ENCODE measurements at places on chromosomes 11 and 22. TPM values are rescaled to one million over a fixed set of nuclear protein-coding genes. Genes with fewer than 3 reads are reported as not detected.
A peak's percentile ranks its signal among the peaks of the same experiment; 100 is the strongest.

SERPING1 gene
- not detected for total RNA-seq

FXYD6 gene
- 0.11 TPM for total RNA-seq

KCNJ1 gene
- total RNA-seq: not detected

ACCS gene
- 25.9 TPM for total RNA-seq

OR52E8 gene
- not detected for total RNA-seq

CECR2 gene
- not detected for total RNA-seq

GRCh38 chr11:109856928-109857327 is 236.3 kb upstream of the ZC3H12C start:
- peaks cover 1% of the 10 kb centered on the region for H3K27me3 ChIP-seq
- peaks cover 8% of the 10 kb centered on the region for H3K4me1 ChIP-seq
- no peak overlapping the region for H3K4me3 ChIP-seq
- no peak for DNase-seq
- no peaks in the 10 kb centered on the region for H3K36me3 ChIP-seq

DNA sequence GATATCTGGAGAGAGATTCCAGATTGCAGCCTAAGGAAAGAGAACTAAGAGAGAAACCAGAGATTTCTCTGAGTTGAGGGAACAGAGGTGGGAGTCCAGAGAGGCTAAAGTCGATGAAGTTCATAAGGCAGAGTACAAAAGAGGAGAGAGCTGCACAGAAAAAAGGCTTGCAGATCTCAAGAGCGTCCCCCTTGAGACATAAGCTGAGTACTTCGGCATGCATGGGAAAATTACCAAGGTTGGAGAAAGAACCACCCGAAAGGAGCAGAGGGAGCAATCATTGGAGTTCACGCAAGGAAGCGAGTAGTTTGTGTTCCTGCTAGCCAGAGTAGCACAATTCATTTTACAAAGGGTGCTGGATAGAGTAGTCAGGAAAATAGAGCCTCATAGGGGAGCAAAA is 293.5 kb downstream of the TMEM135 start:
- no peaks in the 10 kb centered on the region for H3K27me3 ChIP-seq
- no peak overlapping the region for H3K27ac ChIP-seq
- DNase-seq: no peak
- no peaks in the 10 kb centered on the region for H3K4me1 ChIP-seq
- no peaks in the 10 kb centered on the region for H3K36me3 ChIP-seq
- no peak overlapping the region for H3K4me3 ChIP-seq

DNA sequence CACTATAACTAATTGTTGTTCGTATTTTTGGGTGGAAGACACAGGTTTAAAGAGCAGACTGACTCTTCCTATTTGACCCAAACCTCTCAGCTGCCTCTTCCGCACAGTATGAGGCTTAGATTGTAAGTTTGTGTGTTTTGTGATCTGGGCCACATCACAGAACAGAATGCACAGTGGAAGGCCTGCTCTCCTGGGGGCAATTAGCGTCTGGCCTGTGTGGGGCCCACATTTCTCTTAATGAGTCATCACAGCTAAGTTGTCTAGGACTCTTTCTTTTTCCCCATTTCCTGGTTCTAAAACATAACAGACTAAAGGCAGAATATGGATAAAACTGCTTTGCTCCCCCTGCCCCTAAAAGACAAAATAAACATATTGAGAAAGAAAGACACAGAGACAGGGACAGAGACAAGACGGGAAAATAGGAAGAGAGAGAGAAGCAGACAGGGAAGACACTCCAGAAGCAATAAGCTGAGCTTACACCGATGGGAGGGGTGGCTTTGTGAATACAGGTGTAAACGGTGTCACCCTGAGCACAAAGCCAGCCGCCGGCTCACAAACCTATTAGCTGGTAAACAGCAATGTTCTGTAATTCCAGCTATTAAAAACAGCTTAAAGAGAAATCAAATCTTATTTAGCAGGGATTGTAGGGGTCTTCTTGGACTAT is 127.4 kb upstream of the OPCML start:
- no peak overlapping the region for H3K27ac ChIP-seq
- H3K36me3 ChIP-seq: no peaks in the 10 kb centered on the region
- H3K4me3 ChIP-seq: no peak overlapping the region
- DNase-seq: no peak
- no peaks in the 10 kb centered on the region for H3K27me3 ChIP-seq

DNA sequence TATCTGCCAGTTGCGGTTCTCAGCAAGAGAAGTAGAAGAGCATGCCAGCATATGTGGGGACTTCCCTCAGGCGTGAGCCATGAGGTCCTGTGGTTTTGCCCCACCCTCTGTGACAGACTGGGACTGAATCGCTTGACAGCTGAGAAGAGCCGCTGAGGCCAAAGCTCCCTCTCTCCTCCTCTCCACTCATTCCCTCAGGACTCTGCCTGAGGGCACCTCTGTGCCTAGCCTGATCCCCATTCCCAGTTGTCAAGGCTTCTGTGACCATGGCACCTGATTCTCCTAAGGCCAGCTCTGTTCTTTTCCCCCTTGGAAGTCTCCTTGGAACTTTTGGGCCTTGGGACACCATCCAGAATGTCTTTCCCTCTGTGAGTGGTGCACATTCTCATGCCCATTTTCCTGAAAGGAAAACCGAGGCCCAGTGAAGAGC is 27.0 kb downstream of the ART5 start:
- H3K36me3 ChIP-seq: no peaks in the 10 kb centered on the region
- DNase-seq: peak; percentile 38
- H3K27ac ChIP-seq: peak overlapping the region; percentile 34

GRCh38 chr22:23835484-23836144 is 3.2 kb downstream of the DERL3 start:
- H3K27ac ChIP-seq: no peak overlapping the region
- H3K36me3 ChIP-seq: peaks cover 23% of the 10 kb centered on the region
- H3K4me3 ChIP-seq: peak overlapping the region; percentile 26
- peaks cover 2% of the 10 kb centered on the region for H3K27me3 ChIP-seq
- DNase-seq: no peak

DNA sequence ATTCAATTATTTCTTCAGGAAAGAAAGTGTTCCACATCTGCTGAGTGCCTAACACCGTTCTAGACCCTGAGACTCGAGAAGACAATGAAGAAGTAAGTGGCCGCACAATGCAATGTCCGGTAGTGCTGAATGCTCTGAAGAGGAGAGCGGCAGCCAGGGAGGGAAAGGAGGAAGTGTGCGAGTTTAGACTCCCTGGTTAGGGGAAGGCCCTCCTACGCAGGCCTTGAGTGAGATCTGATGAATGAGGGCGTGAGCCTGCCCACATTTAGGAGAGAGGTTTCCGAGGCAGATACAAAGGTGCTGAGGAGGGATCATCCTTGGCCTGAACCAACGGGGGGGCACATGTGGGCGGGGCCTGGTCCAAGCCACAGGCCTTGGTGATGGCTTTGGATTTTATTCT is 558.6 kb downstream of the NTM start:
- no peak overlapping the region for H3K4me3 ChIP-seq
- no peaks in the 10 kb centered on the region for H3K36me3 ChIP-seq
- no peak for DNase-seq
- no peaks in the 10 kb centered on the region for H3K4me1 ChIP-seq
- no peak overlapping the region for H3K27ac ChIP-seq
- H3K27me3 ChIP-seq: no peaks in the 10 kb centered on the region

DNA sequence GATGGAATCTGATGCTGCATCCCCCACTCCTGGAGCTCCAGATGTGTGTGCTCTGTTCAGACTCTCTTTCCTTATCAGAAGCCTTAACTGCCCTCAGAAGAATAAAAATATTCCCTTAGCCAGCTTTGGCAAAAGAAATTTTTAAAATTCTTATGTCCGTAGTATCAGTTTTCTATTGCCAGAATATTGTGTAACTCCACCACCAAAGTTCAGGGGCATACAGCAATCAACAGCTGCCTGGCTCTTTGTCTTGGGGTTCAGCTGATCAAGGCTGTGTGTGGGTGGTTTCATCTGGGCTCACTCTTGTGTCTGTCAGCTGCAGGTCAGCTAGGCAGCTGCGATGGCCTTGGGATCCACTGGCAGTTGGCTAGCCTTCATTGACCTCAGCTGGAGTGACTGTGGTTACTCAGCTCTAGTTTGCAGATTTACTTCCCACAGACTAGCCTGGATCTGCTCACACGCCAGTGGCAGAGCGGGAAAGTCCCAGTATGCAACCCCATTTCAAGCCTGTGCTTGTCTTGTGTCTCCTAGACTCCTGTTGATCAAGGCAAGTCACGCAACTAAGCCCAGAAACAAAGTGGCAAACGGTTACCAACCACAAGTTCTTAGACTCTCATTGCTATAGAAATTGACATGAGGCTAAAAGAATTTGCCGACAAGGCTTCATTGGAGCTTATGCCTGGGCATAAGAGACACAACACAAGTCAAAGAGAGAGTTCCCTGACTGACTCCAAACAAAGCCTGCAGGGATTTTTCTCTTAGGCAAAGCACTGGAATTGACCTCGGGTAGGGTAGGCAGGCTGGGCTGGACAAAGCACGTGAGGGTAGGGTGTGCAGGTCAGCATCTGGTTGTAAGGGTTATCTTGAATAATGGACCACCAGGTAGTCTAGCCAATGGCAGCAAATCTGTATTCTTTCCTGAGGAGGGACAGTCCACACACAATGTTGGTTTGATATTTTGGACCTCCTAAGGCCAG is 7.5 kb downstream of the TMEM138 start:
- no peak overlapping the region for H3K4me3 ChIP-seq
- H3K27ac ChIP-seq: peak overlapping the region; percentile 4
- H3K4me1 ChIP-seq: peaks cover 8% of the 10 kb centered on the region
- H3K36me3 ChIP-seq: peaks cover 72% of the 10 kb centered on the region
- no peaks in the 10 kb centered on the region for H3K27me3 ChIP-seq

- no peak for DNase-seq
- H3K4me3 ChIP-seq: no peak overlapping the region
- H3K36me3 ChIP-seq: peaks cover 32% of the 10 kb centered on the region
- no peak overlapping the region for H3K27ac ChIP-seq
- no peaks in the 10 kb centered on the region for H3K27me3 ChIP-seq
Measured at GRCh38 chr22:17726928-17727897, 47.1 kb downstream of the BID start.

- peaks cover 52% of the 10 kb centered on the region for H3K36me3 ChIP-seq
- no peaks in the 10 kb centered on the region for H3K27me3 ChIP-seq
- H3K4me3 ChIP-seq: peak overlapping the region; percentile 92
- peaks cover 16% of the 10 kb centered on the region for H3K4me1 ChIP-seq
Measured at GRCh38 chr22:36528341-36528740, 625 bp downstream of the EIF3D start.

GRCh38 chr22:31292236-31292989 is at the start of gene PIK3IP1:
PIK3IP1 (minus strand) TSS chr22:31292488; CDS start chr22:31292344, 144 bp downstream.
- H3K4me1 ChIP-seq: peaks cover 65% of the 10 kb centered on the region
- H3K27me3 ChIP-seq: no peaks in the 10 kb centered on the region
- peaks cover 21% of the 10 kb centered on the region for H3K36me3 ChIP-seq
- peak within 1 kb of the TSS; percentile 96 for H3K27ac ChIP-seq
- peak within 1 kb of the TSS; percentile 97 for H3K4me3 ChIP-seq

- H3K36me3 ChIP-seq: no peaks in the 10 kb centered on the region
- no peak for DNase-seq
- peaks cover 2% of the 10 kb centered on the region for H3K4me1 ChIP-seq
- no peak overlapping the region for H3K27ac ChIP-seq
Measured at GRCh38 chr11:116913000-116913399, 75.6 kb upstream of the APOA1 start.

- no peak for DNase-seq
- no peak overlapping the region for H3K4me3 ChIP-seq
- H3K36me3 ChIP-seq: no peaks in the 10 kb centered on the region
- H3K4me1 ChIP-seq: no peaks in the 10 kb centered on the region
Measured at GRCh38 chr11:125388611-125389010, 107.5 kb downstream of the FEZ1 start.

DNA sequence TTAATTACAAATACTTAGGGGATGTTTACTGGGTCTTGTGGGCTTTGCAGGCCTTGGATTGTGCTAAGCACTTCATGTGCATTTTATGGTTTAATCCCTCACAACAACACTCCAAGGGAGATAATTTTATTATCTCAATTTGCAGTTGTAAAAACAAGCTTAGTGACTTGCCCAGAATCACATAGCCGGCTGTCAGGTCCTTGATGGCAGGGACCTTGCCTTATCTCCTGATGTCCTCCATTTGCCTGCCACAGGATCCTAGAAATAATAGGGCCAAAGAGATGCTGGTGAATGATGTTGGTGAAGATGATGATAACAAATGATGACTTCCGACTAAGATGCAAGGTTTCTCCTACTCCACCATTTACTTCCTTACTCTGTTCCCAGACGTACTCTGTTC is 385.4 kb downstream of the TMEM135 start:
- DNase-seq: no peak
- H3K4me1 ChIP-seq: no peaks in the 10 kb centered on the region
- no peak overlapping the region for H3K27ac ChIP-seq

DNA sequence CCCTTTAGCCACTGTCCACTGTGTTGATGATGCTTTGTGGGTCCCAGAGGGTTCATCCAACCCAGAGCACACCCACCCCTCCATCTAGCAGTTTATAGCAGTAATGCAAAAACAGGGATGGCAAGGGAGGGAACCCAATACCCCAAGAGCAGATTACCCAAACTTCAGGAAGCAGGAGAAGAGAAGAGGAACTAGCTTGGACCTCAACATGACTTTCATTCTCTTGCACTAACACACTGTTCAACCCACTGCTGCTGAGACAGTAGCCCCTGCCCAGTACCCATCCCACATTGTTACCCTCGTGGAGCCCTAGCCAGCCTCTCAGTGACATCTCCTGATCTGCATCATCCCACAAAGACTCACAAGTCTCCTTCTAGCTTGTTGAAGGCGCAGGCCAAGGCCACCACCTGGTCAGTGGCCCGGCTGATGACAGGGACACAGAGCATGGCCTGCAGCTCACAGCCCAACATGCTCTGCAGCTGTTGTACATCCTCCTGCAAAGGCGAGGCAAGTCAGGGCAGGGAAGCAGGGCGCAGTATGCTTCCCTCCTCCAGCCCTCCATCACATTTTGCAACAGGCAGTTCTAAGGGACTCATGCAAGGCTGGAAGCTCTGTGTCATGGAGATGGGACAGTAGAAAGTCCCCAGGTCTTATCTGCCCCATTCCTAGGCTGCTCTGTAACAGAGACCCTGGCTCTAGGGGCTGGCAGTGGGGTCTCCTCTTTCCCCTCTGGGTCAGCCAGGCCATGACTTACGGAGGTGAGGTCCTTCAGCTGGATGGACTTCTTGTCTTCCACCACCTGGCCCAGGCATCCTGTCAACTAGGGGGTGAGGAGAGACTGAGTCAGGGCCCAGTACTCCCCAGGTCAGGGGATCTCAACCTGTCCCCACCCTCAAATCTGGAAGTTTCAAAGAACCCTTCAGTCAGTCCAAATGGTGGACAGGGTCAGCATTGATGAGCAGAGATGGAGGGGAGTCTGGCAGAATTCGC is 85.5 kb downstream of the PDE2A start:
- no peaks in the 10 kb centered on the region for H3K36me3 ChIP-seq
- no peak for DNase-seq
- H3K4me3 ChIP-seq: no peak overlapping the region
- peaks cover 68% of the 10 kb centered on the region for H3K27me3 ChIP-seq
- no peak overlapping the region for H3K27ac ChIP-seq

GRCh38 chr22:47406180-47406834 is 643.9 kb downstream of the TBC1D22A start:
- no peaks in the 10 kb centered on the region for H3K36me3 ChIP-seq
- no peak overlapping the region for H3K27ac ChIP-seq
- H3K4me1 ChIP-seq: no peaks in the 10 kb centered on the region
- H3K4me3 ChIP-seq: no peak overlapping the region
- DNase-seq: no peak

Data from activated T-helper 2 cell treated with anti-CD3 and anti-CD28 coated beads, Interferon-gamma antibody, Interleukin-2, Interleukin-4, amounts not matched to agents 10 μg/mL and 5 μg/mL and 100 μg/mL, durations not matched to agents 14 hours and 24 hours and 36 hours (primary cell).